ENCODE measurements at places on chromosomes 6 and 20.

- DNase-seq = no peak
Observed at GRCh38 chr6:85506441-85507093, 56.7 kb downstream of the NT5E start.

GRCh38 chr6:53284901-53285300 lies 63.8 kb downstream of the ELOVL5 start:
- no peak for DNase-seq

DNA sequence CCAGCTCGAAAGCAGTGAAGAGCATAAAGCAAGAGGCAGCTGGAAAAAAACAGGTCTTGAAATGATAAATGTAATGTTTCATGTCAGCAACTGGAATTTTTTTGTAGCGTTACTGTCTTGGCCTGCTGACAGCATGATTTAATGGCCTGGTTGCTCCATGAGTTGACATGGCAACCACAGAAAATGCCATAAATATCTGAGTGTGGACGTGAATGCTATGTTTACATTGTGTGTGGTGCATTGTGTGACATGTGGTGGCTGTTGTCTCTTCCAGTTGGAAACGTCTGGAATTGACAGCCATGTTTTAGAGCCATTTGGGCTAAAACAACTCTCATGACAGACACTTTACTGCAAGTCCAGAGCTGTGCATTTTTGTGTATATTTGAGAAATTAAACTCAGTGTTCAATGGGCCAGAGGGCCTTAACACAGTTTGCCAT lies 170.0 kb downstream of the FOXA2 start:
- no peak for DNase-seq

DNA sequence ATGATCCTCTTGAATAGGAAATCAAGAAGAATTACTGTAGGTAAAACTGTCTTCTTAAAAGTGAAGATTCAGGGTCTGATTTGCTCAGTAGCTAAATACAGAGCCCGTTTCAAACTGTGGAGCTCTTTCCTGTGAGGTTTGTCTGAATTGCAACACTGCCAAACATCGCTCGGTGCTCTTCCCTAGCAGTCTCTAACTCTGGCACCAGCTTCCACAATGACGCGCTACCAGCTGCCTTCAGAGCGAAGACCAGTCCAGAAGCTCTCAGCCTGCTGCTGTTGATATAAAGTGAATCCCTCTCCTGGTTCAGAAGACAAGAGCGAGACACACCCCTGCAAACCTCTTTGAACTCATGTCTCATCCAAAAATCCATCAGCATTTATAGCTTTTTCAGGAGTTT lies 447.0 kb downstream of the LMBRD1 start:
- peak; percentile 73 for DNase-seq

DNA sequence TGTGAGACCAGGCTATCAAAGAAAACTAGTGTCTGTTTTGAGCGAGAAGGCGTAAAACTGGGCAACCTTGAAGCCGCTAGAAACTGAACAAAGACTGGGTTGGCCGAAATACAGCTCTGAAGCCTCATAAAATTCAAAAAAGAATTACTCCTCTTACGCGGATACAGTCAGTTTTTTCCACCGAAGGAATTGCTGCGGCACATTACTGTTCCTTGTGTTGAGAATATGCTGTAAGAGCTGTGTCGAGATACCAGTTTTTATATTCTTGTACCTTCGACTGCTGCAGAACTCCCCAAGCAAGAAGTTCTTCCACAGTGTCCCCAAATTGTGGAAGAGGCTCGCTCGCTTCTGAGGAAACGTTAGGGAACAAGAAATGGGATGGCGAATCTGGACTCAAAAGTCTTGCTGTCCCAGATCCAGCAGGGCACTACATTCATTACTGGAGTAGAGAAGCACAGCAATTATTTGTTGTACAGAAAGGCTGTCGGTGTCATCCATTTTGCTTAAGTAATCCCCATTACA lies 523 bp upstream of the COX7A2 start:
- no peak for DNase-seq

DNA sequence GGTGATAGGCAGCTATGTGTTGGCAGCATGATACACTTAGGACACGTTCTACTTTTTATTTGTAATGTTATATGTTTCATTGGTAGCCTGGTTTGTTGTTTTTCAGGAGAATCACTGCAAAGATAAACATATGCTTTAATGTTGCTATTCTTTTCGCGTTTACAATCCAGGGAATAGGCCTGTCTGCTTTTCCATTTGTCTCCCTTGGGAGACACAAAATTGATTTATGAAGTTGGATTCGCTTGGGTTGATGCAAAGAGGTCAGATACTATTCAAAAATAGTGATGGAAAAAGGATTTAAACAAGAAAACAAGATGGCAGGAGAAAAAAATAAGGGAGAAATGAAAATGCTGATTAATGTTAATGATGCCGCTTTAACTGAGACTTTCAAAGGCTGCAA lies 179.5 kb upstream of the SOX4 start:
- DNase-seq = no peak

GRCh38 chr6:3919849-3920248 lies 70.7 kb downstream of the FAM50B start:
- DNase-seq = no peak

- DNase-seq = no peak
Observed at GRCh38 chr20:588932-589672, 21.0 kb downstream of the TCF15 start.

DNA sequence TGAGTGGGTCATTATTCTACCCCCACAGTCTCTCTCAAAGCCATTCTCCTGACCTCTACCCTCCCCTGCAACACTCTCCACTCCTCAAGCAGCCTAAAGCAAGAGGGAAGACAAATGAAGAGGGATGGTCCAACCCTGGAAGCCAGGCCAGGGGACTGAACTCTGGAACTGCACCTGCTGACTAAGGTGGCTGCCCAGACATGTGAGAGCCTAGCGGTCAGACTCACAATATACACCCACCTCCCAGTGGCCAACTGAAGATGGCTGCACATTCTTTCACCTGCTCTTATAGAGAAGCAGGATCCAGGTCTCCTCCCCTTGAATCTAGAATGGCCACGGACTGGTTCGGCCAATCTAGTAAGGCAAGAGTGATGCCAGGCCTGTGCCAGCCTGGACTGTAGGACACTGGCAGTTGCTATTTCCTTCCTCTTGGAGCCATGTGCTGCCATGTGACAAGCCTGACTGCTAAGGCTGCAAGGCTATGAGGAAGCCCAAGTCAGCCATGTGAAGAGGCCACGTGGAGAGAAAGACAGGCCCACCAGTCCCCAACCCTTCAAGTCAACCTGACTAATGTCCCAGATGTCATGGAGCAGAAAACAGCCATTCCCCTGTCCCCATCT lies 31.8 kb downstream of the ACSS1 start:
- peak; percentile 19 for DNase-seq

GRCh38 chr6:37308069-37308815 lies 45.5 kb upstream of the RNF8 start:
- no peak for DNase-seq

DNA sequence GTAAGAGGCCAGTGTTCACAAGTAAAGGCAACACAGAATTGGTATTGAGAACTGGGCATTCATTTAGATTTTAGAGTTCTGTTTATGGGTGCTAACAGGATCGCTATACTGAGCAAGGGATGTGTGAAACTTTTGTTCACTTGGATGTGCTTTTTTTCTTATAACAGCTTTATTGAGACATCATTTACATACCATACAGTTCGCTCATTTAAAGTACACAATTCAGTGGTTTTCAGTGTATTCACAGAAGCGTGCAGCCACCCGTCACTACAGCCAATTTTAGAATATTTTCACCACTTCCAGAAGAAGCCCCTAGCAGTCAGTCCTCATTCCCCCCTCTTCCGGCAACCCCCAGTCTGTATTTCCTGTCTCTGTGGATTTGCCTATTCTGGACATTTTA lies 48.7 kb downstream of the GFRA4 start:
- DNase-seq = no peak

DNA sequence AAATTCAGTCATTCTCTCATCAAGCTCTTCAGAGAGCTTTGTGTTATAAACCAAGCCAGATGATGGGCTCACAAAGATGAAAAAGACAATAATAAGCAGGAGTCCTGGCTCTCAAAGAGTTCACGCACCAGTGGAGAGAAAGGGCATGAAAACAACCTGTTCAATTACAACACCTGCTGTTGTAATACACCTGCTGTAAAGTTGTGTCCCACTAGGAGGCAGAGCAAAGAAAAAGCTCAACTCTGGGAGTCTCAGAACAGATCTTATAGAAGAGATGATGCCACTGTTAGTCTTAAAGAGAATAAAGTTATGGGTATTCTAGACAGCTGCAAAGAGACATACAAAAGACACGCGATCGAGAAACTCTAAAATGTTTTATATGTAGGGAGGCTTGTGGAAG lies 100.6 kb downstream of the DCDC2 start:
- DNase-seq = no peak

DNA sequence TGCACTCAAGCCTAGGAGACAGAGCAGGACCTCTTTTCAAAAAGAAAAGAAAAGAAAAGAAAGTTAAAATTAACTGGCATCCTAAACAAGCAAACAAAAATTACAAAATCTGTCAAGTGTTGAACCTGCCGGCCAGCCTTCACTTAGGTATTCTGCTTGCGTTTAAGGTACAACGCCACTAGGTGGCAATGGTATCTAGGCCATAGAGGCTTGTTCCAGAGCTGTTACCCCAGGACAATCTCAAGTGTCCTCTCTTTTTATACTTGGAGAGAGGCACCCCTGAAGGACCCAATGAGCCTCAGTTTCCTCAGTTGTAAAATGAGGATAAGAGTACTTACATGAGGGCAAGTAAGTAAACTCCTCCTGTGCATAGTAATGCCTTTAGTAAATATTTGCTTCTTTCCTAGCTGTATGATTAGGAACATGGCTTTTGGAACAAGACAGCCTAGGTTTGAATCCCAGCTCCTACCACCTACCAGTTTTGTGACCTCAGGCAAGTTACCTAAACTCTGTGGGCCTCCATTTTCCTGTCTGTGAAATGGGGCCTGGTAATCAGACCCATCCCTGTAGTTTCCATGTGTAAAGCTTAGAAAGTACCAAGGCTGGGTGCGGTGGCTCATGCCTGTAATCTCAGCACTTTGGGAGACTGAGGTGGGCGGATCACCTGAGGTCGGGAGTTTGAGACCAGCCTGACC lies 5.8 kb upstream of the PACSIN1 start:
- peak; percentile 10 for DNase-seq

- no peak for DNase-seq
Observed at GRCh38 chr20:24468401-24469115, 871 bp upstream of the SYNDIG1 start.

- no peak for DNase-seq
Observed at GRCh38 chr20:33859157-33859695, 48.1 kb downstream of the CHMP4B start.
